ENCODE measurements at places on chromosomes 6 and 20.

DNA sequence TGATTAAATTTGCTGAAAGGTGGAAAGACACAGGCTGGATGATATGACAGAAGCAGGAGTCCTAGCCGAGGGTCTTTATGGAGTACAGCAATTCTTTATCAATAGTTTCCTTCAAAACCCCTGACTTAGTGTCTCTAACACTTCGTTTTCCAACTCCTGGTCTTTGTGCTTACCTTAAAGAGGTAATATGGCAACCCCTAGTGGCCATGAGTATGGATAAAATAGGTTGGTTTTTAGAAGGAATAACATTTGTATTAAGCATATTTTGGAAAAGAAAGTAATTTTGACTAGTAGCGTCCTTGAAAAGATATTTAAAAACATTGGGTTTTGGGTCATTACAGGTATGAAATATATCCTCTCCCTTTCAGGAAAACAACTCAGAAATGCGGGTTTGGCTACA is 51.9 kb downstream of the VGLL2 start:
- DNase-seq, result no peak

DNA sequence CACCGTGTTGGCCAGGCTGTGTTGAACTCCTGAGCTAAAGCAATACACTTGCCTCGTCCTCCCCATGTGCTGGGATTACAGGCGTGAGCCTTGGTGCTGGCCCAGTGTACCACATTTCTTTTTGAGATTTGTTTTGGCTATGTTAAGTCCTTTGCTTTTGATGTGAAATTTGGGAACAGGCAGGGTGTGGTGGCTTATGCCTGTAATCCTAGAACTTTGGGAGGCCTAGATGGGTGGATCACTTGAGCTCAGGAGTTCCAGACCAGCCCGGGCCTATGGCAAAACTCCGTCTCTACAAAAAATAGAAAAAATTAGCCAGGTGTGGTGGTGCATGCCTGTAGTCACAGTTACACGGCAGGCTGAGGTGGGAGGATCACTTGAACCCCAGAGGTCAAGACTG is 40.2 kb downstream of the GINS1 start:
- DNase-seq, result no peak

DNA sequence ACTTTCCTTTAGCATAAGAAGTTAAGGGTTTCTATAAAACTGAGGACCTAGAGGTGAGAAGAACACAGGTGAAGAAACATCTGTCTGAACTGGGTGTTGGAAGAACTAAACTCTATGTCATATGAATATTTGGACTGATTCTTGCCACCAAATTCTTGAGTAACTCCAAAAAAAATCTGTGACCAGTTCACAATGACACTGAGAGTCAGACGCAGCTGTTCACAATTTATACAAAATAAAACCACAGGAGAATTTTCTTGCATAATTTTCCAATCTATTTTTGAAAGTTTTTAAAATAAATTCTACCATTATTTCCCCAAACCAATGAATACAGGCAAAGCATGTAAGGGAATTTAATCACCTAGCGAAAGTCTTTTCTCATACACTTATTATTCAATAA is 148.1 kb upstream of the TCF21 start:
- DNase-seq, result no peak

GRCh38 chr6:20060252-20060651 is 152.0 kb downstream of the MBOAT1 start:
- DNase-seq, result no peak

DNA sequence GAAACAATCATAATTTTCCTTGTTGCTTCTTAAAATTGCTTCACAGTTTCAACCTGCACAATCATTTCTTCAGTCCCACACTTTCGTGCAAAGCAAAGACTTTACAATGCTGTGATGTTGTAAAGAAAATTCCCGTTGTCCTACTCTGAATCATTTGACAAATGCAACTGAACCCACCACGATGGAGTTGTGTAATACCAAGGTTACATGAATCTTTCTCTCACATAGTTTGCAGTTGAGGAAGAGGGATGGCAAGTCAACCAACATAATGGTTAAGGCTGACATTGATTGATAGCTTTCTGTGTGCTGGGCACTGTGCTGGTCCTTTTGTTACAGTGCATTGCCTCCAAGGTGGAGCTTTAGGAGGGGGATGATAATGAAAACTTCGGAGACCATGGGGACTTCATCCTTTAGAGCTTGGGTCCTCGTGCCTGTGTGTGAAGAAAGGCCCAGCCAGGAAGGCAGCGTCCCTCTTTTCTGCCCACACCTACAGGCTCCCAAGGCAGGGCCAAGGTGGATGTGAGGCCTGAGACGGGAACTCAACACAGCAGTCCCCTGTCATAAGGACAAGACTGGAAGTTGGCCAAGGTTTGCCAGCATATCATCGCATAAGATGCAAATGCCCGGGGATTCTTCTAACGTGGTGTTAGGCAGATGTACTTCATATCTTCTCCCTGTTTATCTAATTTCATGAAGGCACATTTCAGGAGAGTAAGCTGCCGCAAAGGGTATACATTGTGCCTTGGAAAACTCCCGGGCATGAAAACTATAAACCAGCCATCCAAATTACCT is 96.9 kb downstream of the LY86 start:
- DNase-seq, result no peak

DNA sequence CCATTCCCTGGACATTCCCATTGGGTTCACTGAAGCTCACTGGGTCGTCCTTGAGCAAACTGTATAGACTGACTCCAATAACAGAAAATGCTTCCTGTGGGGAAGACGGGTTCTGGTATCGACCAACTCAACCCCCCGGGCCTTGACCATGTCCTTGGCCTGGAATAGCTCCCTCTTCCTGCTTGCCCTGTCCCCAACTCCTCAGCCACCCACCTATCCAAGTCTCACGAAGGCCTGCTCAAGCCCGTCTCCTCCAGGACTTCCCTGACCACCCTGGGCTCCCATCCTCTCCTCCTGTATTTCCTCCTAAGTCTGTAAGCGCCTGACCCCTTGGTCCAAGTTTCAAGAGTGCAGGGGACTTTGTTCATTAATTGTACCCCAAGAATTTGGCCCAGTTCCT is 2.8 kb upstream of the HMGA1 start:
- no peak for DNase-seq

- DNase-seq, result no peak
These were observed 62.6 kb downstream of the DLL1 start for GRCh38 chr6:170227996-170228945.

- DNase-seq, result no peak
These were observed 492.5 kb upstream of the FLRT3 start for GRCh38 chr20:14829906-14830305.

- no peak for DNase-seq
These were observed 568.6 kb downstream of the HAO1 start for GRCh38 chr20:7371518-7372163.

DNA sequence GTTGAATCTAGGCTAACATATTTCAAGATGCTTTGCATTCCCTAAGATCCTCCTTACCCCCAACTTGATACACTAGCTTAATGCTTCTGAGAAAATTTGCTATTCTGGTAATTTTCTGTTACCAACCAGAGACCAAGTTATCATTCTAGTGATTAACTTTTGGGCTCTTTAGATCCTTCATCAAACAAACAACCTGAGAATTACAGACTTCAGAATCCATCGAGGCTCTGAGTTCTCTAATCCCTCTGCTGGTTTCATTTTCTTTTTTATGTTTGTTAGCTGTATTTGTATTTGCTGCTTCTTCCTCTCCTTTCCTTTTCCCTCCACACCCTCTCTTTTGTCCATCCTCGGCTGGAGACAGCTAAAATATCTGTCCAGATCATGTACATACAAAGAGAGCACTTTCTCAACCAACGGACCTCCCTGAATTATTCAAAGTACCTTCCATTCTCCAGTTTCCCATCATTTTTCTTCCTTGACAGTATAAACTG is 98.7 kb upstream of the RIPOR2 start:
- no peak for DNase-seq

- DNase-seq, result no peak
These were observed 101.4 kb downstream of the CDH4 start for GRCh38 chr20:61353261-61354000.

DNA sequence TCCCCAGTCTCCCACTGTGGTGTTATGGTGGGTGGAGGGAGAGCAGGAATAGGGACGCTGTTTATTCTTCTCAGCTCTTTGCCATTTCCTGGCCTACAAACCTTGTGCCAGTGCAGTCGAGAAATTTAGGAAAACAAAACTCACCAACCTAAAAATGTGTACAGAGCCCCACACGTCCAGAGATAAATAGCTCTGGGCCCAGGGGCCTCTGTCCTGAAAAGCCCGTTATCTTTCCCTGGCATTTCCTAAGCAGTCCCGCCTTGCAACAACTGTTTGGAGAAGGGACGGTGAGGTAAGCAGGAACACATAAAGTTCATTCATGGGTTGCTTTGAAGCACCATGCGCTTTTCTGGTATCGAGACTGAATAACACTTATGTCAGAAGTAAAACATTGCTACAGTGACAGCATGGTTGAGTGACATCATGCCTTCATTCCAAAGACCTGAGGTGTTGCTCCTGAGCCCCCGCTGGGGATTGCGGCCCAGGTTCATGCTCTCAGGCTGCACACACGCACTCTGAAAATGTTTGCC is 80.1 kb upstream of the NXT1 start:
- no peak for DNase-seq

- DNase-seq, result no peak
These were observed 2.6 kb downstream of the RALGAPA2 start for GRCh38 chr20:20709887-20710286.
